ENCODE measurements at places on chromosomes 6 and 20. TPM values are rescaled to one million over a fixed set of nuclear protein-coding genes. Genes with fewer than 3 reads are reported as not detected.

- no peak for DNase-seq
These were observed 458.4 kb downstream of the CD83 start for GRCh38 chr6:14575961-14576360.

GRCh38 chr6:22401206-22401605 is 104.4 kb upstream of the PRL start:
- no peak for DNase-seq

- DNase-seq: no peak
These were observed 2.8 kb downstream of the FOXS1 start for GRCh38 chr20:31842471-31843157.

GRCh38 chr6:119036081-119036480 is 42.4 kb downstream of the FAM184A start:
- no peak for DNase-seq

GRCh38 chr20:21681234-21681921 is 24.1 kb upstream of the PAX1 start:
- DNase-seq: no peak

Gene MANEA
- 6.2 TPM for total RNA-seq

Gene TAGAP
- 1.7 TPM for total RNA-seq

DNA sequence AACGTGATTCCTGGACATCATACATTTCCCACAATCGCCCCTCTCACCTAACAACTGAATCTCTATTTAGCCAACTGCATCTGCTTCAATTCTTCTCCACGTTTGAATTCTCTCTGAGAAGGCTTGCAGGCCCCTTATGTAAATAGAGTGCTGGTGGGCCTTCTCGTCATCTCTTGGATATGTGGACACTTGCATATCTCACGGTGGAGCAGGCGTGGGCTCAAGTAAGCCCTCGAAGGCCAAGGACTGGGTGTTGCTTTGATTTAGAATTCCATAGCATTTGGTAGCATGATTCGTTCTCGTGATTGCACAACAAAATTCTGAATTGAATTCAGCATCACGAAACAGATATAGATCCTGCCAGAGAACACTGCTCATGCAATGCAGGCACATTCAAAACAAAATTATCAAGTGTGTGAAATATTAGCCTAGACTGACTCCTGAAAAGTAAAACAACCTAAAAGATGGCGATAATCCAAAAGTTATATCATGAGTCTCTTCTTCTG is 613.6 kb downstream of the TFAP2A start:
- DNase-seq: no peak

Gene PHACTR2
- 75.9 TPM for total RNA-seq

- no peak for DNase-seq
These were observed 90.0 kb upstream of the AKAP12 start for GRCh38 chr6:151149793-151150192.

GRCh38 chr6:18503593-18504231 is 116.6 kb downstream of the RNF144B start:
- DNase-seq: no peak

Gene VPS16
- 18.0 TPM for total RNA-seq

GRCh38 chr6:3227363-3228045 is at the start of gene TUBB2B:
Gene TUBB2B (minus strand): TSS chr6:3227653. CDS start chr6:3227543, 110 bp downstream.
- no peak for DNase-seq

DNA sequence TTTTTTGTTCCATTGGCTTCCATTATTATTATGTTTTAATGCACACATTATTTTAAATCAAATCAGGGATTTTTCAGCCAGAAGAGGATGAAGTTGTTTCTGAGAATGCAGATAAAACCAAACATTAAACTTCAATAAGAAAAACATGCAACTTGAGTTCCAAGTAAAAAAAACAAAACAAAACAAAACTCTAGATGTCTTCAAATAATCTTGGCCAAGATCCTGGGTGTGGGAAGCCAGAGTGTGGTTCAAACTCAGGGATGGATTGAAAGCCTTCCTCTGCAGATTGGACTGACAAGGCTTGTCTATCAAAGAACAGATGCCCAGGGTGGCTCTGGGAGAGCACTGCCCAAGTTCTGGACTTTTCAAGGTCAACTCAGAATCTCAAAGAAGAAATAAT is 134.1 kb downstream of the LCA5 start:
- no peak for DNase-seq

- DNase-seq: no peak
These were observed 69.3 kb upstream of the FYN start for GRCh38 chr6:111942561-111942960.

DNA sequence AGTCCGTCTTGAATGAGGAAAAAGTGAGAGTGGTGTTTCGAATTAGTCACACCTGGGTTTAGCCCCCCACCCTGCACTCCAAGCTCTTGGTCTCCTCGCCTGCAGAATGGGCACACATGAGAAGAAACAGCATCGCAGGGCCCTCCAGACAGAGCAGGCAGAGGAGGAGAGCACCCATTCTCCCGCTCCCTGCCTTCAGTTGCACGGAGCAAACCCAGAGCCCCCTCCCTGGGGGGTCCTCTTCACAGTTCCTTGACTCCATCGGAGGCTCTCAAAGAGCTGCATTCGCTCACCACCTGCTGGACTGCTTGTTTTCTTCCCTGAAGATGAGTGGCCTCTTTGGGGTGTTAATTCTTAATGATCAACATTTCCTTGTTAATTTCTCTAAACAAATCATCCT is 5.1 kb downstream of the CST7 start:
- DNase-seq: no peak

- DNase-seq: no peak
These were observed 188.2 kb downstream of the WDR27 start for GRCh38 chr6:169513478-169514193.

Gene AKIRIN2
- 36.1 TPM for total RNA-seq

GRCh38 chr20:1204113-1204512 is 859 bp downstream of the C20orf202 start:
- no peak for DNase-seq
